EL (cell line): ENCODE measurements at places on chromosomes 4 and X.

GRCh38 chr4:94500685-94501084, 48.9 kb downstream of the PDLIM5 start:
- DNase-seq, result no peak

DNA sequence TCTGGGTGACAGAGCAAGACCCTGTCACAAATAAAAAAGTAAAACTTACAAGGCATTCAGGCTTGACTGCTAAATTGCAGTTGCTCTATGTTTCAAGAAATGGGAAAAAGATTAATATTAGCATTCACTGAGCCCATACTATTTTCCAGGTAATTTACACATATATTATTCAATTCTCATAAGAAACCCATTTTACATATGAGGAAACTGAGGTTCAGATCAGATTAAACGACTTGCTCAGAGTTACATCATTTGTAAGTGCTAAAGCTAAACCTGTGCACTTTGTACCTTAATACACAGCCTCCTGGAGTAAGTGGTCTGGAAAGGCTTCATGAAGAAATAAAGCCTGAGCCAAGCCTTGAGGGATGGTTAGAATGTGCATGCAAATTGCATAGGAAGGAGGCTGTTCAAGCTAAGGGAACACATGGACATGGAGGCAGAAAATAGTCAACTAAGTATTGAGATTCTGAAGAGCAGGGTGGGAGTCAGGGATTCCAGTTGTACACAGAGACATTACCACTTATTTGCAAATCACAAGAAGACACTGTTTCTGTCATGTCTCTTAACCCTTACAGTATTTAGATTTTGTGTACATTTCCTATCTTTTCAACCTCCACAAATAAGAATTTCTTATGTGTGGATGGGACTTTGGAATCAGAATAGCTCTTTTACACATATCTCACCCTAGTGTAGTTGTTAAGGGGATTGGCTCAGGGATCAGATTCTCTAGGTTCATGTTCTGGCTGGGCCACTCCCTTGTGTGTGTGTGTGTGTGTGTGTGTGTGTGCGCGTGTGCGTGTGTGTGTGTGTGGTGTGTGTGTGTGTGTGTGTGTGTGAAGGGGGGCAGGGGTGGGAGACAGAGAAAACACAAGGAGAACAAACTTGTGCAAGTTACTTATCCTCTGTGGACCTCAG, 113.4 kb downstream of the TMEM164 start:
- DNase-seq, result no peak

GRCh38 chrX:15464704-15465103, 28.4 kb downstream of the PIR start:
- DNase-seq, result no peak

- DNase-seq, result peak; percentile 52
Measured at GRCh38 chrX:40402831-40403533, 177.8 kb upstream of the ATP6AP2 start.

DNA sequence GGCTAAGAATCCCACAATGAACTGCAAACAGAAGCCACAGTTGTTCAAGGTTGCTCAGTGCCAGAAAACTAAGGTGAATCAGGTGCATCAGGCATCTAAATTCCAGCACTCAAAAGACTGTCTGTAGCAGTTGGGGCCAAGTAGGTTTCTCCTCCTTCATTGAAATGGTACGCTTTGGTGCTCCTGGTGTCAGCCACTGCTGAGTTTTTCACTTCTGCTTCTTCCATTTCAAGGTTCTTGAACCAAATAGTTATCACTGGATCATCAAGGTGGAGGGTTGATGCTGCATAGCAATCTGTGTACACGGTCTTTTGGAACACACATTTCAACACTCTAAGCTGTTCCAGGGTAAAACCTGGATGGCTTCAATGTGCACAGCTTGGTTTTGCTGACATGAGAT, 74.4 kb downstream of the TMA16 start:
- no peak for DNase-seq

DNA sequence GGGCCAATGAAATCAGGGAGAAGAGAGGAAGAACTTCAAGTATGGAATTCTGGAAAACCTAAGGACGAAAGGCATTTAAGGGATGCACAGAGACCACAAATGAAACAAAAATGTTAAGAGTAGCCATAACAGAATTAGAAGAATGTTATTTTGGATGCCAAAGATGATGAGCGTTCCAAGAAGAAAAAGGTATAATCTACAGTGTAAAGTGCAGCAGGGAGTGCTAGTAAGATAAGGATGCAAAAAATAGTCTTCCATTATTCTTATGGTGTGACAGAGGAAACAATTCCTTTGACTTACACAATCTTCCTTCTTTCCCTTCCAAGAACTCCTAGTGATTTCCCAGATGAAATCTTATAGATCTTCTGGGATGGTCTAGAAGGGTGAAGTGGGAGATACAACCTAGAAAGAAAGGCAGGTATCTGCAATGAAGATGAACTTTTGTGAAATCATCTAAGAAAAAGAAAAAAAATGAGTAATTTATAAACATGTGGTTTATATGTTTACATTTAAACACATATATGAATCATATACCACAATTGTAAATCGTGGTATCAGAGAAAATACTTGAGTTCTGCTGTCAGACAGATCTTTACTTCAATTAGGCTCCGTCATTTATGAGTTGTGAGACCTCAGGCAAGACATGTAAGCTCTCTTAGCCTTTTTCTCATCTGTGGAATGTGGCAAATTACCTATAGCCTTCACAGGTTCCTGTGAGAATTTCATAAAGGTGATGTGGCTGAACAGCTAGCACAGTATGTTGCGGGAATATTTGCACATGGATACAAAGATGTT, 8.1 kb downstream of the MORF4L2 start:
- DNase-seq, result peak; percentile 69

DNA sequence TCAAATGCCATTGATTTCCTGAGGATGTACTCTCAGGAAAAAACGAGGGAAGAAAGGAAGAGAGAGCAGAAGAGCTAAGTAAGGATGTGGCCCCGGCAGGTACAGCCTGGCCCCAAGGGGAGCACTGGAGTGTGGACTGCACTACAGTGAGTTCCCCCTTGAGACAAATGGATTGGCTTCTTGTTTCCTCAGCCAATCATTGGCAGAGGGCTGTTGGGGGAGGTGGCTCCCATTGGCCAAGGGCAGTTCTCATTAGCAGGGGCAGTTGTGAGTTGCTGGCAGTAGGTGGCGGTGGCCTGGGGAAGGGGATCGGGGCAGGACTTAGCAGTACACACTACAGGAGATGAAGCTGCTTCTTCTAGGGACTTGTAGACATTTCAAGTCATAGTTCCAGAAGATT, 24.1 kb upstream of the OCIAD2 start:
- DNase-seq, result no peak
